Hematopoietic multipotent progenitor cell treated with erythropoietin and hydrocortisone succinate and interleukin-3 and kit ligand, for 15 days (in vitro differentiated cells): ENCODE measurements at places on chromosomes 1 and 21.

DNA sequence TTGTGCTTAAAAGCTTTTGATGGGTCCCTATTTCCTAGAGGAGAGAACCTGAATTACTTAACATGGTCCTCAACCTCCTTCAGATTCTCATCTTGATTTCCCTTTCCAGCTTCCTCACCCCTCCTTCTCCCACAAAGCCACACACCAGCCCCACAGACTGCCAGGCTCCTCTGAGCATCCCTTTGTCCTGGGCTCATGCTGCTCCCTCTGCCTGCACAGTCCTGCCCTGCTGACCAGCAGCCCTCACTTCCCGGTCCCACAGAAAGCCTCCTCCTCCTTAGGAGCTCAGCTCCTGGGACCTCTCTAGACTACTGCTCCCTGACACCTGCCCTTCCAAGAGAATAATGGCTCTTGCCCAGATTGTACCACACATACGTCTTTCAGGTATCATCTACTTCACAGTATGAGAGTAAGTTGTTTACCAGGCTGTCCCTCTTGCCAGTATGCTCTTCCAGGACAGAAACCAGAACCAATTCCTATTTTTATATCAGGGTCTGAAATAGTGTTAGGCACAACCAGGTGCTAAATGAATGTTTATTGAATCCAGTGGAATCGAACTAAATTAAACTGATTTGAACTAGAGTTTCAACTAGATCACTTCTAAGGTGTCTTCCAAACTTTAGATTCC lies 373.4 kb downstream of the LMX1A start:
- no peak for DNase-seq

- no peak for DNase-seq
Measured at GRCh38 chr1:180966312-180966711, 53.6 kb downstream of the KIAA1614 start.

GRCh38 chr1:151418081-151418480 lies 18.7 kb downstream of the PSMB4 start:
- no peak for DNase-seq

GRCh38 chr1:204249736-204250427 lies 36.1 kb upstream of the GOLT1A start:
- no peak for DNase-seq

GRCh38 chr1:218459878-218460711 lies 115.0 kb downstream of the TGFB2 start:
- DNase-seq = no peak

DNA sequence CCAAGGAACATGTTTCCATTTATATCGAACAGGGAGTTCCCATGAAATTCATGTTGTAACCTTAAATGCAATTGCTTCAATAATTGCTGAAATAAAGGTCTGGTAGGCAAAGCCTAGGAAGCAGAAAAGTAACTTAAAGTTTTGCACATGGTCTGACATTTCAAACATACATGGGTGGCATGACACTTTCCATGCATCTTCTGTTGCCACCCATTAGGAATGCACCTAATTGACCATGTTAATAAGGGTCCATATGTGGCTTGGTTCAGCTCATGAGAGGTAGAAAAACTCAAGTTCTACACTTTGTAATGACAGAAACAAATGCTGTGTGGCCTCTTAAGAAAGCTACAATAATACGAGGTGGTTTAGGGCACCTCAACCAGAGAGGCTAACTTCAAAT lies 72.0 kb upstream of the GORAB start:
- DNase-seq = no peak

DNA sequence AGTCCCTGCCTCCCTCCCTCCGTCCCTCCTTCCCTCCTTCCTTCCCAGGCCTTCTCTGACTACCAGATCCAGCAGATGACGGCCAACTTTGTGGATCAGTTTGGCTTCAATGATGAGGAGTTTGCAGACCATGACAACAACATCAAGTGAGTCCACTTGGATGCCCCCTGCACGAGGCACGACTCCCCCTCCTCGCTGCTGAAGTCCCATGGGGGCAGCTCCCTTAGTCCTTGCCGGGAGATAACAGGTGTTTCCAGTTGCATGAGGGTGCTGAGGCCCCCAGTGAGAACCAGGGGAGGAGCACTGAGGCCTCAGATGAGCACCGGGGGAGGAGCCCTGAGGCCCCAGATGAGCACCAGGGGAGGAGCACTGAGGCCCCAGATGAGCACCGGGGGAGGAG lies 200.0 kb downstream of the LIPI start:
- DNase-seq = no peak

GRCh38 chr21:41769933-41770332 lies 3.1 kb upstream of the RIPK4 start:
- DNase-seq = no peak

DNA sequence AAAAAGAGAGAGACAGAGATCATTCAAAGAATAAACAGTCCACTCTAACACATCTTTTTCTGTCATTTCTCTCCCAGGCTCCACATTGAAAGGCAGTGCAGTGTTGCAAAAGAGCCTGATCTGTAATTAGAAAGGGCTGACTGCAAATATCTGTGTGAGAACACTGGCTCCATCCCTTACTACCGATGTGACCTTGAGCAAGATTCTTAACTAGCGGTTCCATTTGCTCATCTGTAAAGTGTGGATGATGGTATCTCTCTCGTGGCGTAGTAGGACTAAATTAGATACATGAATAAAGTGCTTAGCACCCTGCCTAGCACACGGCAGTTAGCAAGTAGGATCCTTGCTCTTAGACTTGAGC lies 26.9 kb upstream of the SLC44A3 start:
- DNase-seq = no peak

DNA sequence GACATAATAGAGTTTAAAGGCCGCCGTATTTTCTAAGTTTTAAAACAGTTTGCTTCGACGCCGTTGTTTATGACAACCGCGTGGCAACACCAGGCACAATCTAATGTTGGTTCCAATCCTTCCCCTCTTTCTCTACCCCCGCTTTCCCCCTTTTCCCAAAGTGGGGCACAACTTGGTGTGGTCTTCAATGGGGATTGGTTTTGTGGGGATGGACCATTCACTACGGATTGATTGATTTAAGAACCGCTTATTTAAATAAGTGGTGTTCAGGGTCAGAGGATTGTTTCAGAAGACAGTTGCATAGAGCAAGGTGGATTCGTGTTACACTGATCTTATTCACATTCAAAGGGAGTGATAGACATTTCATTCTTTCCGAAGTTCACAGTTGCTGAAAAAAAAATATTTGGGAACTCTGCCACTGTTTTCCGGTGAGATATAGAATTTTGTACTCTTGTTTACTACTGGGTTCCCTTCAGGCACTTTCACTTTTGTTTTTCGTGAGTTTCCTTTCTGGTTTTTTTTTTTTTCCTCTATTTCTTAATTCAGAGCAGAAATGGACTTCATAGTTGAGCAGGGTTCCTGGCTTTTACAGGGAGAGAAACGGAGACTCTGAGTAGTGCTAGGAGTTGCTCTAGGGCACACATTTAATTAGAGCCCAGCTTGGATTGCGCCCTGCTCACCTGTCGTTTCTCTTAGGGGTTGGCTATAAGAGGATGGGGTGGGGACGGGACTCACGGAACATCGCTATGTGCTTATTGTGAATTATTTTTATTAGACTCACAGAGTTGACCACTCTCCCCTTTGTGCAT lies 79.6 kb upstream of the AK4 start:
- peak; percentile 80 for DNase-seq
